Motor neuron (in vitro differentiated cells): ENCODE measurements at places on chromosomes 1 and 21.

DNA sequence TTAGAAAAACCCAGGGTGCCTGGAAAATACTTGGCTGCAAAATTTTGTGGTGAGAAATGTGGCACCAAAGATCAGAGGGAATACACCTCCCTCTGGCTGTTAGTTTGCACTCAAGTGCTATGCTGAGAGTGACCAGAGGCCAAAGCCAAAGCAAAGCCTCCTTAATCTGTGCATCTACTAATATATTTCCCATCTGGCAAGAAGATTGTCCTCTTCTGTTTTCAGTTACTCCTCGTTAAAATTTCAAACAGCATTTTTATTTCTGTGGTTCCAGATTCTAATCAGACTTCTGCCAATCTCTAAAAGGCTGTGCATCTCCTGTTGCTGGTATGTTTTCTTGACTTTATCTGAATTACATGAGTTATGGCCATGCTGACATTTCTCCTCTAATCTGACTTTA, 327.4 kb downstream of the TBX15 start:
- ATAC-seq, result no peak

DNA sequence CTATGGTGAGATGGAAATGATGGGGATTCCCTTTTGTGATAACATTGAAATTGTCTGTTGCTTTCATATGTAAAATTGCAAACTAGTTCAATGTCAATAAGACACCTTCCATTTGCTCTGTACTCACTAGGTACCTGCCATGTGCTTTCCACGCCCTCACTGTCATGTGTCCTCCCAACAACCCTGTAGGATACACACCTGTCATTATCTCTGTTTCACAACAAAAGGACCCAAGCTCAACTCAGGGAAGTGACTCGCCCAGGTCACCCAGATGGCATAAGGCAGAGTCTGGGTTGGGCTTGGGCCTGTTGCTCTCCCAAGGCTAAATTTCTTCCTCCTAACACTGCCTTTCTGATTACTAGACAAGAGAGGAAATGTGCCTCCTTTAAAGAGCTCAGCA, 45.3 kb upstream of the MCOLN3 start:
- ATAC-seq, result no peak

- no peak for ATAC-seq
Observed at GRCh38 chr1:109947582-109948284, 36.8 kb upstream of the AHCYL1 start.

GRCh38 chr1:26535201-26535600, 5.6 kb downstream of the RPS6KA1 start:
- no peak for ATAC-seq
